EL (cell line): ENCODE measurements at places on chromosomes 11 and 22.

DNA sequence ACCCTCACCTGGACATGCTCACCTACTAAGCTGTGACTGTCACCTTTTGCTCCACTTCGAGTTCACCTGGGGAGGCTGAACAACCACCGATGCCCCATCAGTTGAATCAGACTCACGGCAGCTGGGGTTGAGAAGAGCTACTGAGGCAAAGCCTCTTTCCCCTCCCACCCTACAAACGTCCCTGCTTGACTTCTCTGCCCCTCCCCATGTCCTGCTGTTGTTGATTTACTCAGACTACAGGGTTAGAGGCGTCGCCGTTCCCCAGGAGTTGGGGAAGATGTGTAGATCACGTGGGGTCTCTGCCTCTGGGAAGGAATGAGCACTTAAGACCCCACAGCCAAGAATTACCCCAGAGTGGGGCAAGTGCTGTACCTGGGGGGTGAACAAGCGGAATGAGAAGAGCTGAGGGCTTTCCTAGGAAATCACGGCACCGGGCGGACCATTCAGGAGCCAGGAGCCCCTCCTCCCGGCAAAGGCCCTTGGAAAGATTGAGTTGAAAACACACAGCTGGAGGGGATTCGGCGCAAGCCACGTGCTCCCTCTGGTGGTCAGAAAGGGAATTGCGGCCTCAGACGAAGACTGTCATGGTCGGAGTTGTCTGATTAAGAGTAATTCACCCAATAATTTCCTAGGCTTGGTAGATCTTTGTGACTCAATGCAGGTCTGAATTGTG, 7.0 kb downstream of the FXYD2 start:
- peak; percentile 73 for DNase-seq

DNA sequence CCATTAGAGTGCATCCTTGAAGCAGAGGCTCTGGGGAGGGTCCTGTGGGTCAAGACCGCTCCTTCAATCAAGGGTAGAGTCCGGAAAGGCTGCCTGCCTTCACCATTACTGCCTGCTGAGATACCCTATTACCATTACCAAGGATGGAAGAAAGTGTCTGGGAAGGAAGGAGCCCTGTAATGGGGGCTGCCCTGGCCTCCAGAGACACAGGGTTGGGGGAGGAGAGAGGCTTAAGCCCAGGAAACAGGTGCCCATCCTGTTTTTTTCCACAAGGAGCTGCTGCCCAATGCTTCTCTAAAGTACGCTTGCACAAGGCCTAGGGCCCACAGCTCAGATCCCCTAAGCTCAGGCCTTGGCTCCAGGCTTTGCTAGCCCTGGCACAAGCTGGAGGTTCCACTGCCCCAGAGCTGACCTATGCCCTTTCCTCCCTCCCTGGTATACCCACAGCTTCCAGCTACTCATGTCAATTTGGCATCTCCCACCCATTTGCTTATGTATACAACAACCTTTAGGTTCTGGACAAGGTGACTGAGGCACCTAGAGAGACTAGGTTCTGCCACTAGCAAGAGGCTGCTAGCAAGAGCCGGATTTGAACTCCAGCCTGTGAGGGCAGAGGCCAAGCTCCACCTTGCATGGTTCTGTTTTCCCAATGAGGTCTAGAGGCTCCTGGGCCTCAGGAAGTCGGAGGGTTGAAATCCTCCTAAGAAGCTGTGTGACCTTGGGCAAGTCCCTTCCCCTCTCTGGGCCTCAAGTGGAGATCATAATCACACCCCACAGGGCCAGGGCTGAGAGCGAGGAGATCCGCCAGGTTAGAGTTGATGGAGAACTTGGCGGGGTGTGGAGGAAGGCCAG, 1.5 kb upstream of the PLCB3 start:
- DNase-seq, result no peak

DNA sequence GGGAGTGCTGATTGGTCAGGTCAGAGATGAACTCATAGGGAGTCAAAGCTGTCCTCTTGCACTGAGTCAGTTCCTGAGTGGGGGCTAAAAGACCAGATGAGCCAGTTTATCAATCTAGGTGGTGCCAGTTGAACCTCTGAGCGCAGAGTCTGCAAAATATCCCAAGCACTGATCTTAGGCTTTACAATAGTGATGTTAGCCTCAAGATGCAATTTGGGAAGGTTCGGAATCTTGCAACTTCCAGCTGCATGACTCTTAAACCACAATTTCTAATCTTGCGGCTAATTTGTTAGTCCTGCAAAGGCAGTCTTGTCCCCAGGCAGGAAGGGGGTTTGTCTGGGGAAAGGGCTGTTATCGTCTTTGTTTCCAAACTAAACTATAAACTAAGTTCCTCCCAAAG, 92.3 kb upstream of the PARVA start:
- DNase-seq, result peak; percentile 94

GRCh38 chr11:10441652-10442503, 13.2 kb upstream of the AMPD3 start:
- no peak for DNase-seq

DNA sequence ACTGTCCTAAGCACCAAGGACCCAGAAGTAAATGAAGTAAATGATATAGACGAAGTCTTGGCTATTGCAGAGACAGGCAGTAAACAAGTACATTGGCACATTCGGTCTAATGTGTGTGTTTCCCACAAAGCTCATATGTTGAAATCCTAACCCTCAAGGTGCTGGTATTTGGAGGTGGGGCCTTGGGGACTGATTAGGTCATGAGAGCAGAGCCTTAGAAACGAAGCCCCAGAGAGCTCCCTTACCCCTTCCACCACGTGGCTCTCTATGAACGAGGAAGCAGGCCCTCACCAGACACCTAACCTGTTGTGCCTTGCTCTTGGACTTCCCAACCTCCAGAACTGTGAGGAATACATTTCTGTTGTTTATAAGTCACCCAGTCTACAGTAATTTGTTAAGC, 14.9 kb downstream of the CLMP start:
- no peak for DNase-seq

- no peak for DNase-seq
Observed at GRCh38 chr22:33891992-33892391, 28.3 kb downstream of the LARGE1 start.
